Sciatic nerve (tissue), 2 donors: ENCODE measurements at places on chromosomes 12 and 14.

- no peak for DNase-seq
These were observed 107.2 kb downstream of the DUSP6 start for GRCh38 chr12:89245090-89245489.

DNA sequence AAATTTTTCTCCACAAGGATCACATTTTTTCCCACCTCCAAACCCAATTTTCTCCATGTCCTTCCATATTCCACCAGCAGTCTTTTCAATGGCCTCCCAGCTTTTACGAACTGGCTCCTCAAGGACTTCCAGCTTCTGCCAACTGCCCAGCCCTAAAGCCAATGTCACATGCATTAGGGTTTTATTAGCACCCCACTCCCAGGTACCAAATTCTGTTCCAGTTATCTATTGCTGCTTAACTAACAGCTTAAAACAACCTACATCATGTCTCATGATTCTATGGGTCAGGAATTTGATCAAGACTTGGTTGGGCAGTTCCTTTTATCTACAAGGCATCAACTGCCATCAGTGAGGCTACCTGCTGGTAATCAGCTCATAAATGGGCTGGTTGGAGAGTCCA lies 151.3 kb downstream of the SPTSSA start:
- no peak for DNase-seq

GRCh38 chr12:42705863-42706262 lies 116.3 kb upstream of the PRICKLE1 start:
- DNase-seq, result peak; percentile 71

GRCh38 chr14:32303865-32304264 lies 25.2 kb upstream of the AKAP6 start:
- no peak for DNase-seq

DNA sequence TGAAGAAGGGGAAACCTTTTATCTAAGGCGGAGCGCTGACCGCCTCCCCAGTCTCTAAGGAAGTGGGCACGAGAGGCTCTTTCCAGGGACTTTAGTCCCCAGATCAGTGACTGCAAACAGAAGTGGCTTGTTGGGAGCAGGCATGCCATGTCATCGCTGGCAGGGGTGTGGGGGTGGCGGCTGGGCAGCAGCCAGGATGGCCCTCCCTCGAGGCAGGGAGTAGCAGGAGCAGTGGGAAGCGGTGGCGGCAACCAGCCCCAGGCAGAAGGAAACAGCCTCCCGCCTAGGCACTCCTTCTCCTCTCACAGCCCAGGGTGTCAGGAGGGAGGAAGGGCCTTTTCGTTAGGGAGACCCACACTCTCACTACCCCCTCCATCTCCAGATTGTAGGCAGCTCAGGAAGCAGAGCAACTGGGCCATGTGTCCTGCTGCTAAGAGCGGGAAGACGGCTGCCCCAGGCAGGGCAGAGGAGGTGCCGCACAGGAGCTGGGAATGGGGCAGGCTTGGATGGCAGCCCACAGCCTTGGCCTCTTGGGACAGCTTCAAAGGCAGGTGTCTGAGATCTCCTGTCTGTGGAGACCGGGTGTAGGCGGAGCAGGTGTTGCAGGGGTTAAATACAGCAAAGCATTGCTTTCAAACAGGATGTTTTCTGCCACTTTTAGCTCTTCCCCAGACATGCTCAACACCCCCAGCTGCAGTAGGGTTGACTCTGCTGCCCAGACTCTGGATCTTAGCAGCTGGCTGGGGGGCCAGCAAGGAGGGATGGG lies 21.8 kb downstream of the VDR start:
- peak; percentile 80 for DNase-seq

DNA sequence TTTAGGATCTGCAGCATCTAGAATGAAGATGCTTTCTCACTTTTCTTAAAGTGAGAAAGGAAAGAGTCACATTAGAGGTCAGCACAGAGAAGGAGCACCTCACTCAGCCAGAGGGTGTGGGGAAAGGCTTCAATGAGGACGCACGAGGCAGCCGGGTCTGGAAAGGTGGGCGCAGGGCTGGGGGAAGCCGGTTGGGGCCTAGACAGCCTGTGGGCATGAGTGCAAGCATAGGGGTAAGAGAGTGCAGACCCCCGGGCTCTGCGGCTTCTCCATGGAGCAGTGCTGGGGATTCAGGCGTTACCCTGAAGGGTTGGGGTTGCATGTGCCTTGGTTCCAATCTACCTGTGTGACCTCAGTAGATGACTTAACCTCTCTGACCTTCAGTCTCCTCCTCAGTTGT lies 49.9 kb downstream of the KRT80 start:
- DNase-seq, result no peak

DNA sequence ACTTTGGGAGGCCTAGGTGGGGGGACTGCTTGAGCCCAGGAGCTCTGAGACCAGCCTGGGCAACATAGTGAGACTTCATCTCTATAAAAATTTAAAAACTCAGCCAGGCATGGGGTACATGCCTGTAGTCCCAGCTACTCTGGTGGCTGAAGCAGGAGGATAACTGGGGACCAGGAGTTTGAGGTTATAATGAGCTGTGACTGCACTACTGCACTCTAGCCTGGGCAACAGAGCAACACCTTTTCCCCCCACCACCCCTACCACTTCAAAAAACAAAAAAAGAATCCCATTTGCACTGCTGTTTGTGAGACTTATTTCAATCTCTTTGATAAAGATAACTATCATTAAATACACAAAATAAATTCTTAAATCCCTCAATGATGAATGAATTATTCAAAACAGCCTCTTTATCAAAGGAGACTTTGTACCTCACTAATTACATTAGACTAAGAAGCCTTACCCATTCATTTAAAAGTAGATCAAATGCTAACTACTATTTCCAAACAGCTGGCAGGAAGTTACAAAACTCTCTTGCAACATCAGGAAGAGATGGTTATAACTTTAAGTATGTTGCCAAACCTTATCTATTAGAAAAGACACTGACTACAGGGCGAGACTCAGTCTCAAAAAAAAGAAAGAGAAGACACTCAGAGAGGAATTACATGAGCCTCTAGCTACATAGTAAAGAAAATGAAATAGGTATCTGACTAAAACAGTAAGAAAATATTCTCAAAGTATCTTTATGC lies 14.7 kb downstream of the BLTP3B start:
- DNase-seq, result no peak
